ENCODE measurements at places on chromosomes 5 and 9.

GRCh38 chr9:71120501-71121247, 747 bp downstream of the TRPM3 start:
- DNase-seq = no peak

GRCh38 chr5:9207817-9208418, 338.0 kb downstream of the SEMA5A start:
- no peak for DNase-seq

DNA sequence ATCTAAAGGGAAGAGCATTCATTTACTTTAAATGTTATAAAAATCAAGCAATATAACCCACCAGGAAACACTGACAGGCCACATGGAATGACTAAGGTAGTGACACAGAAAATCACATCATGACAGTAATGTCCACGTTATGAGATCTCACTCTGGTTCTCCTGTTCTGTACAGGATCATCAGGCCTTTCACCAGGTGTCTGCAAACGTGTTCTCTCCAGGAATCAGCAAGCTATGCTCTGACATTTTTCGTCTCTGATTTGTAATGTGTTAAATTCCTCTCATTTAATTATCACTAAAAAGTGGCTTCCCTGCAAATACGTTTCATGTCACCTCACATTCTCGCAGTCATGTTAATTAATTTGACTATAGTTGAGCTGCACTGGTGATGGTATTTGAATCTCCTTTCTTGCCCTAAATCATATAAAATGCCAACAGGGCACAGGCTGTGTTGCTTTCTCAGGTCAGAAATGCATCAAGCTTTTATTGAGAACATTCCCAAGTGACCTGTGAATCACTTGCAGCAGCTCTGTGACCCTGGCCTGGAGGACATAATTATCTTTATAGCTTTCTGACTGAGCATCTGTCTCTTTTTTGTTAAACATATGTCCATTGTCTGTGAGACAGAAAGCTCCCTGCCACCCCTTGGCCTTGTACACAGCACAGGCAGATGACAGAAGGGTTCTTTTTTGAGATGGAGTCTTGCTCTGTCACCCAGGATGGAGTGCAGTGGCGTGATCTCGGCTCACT, 196.2 kb downstream of the DIRAS2 start:
- DNase-seq = no peak

GRCh38 chr9:107483666-107484065, 5.9 kb downstream of the KLF4 start:
- no peak for DNase-seq

GRCh38 chr5:77774981-77775789, 954 bp downstream of the TBCA start:
- DNase-seq = no peak

Data from cortex of kidney (tissue), 1 donor.